ENCODE measurements at places on chromosomes 3 and 15. TPM values are rescaled to one million over a fixed set of nuclear protein-coding genes. Genes with fewer than 3 reads are reported as not detected.

GRCh38 chr3:107627962-107628542, 105.3 kb downstream of the BBX start:
- no peak for DNase-seq

The GOLGA6L9 gene
- total RNA-seq, result 1.4 TPM

DNA sequence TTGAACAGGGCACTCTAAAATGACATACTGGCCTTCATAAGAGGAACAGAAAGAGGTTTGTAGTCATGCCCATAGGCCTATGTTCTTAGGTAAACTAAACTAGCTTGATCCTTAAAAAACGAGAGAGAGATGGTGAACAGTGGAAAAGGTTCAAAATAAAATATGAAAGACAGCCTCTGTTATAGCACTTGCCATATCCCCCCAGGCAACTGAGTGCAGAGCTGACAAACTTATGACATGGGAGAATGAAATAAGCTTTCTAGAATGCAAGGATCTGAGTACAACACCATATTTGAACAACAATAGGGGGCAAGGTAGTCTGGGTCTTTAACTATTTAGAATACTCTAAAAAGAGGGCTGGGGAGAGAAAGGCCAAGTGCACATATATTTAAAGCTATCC, 700.6 kb upstream of the CFAP20DC start:
- DNase-seq, result no peak

DNA sequence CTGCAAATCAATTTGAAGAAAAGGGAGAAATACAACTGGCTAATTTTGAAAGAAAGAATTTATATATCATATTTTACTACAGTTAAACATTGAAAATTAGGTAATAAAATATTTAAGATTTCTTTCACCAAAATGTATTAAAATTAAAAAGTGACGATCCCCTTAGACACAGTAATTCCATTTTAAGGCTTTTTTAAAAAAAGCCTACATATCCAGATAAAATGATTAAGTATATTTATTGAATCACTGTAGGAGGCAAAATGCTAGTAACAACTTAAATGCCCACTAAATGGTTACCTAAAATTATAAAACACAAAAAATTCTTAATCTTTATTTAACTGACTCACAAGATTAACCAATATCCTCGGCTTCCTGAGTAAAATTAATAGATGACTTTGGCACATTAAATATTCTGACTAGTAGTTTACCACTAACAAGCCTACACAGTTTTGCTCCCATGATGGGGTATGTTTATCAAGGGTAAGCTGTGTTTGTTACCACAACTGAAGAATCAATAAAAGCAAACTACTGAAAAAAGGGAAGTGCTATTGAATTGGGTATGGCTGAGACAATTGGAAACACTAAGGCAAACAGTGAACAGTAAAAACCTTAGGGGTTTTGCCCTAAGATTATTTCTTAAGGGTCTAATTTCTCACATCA, 28.4 kb downstream of the ANKRD28 start:
- no peak for DNase-seq

DNA sequence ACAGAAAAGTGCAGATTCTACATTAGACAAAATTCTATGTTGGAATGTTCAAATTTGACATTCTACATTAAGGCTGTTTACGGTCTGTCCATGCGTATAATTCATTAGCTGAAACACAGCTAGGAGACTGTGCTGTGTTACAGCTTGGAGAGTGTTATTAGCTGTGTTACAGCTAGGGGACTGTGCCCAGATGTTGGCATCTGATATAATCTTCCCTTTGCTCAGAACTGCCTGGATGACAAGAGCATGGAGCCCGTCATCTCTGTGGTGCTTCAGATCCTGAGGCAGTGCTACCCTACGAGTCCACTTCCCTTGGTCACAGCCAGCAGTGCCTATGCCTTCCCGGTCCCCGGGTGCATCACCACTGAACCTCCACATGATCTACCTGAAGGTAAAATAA, 177.0 kb downstream of the AGBL1 start:
- no peak for DNase-seq

- DNase-seq, result no peak
These were observed 1.2 kb upstream of the SNAPC5 start for GRCh38 chr15:66498501-66499386.

DNA sequence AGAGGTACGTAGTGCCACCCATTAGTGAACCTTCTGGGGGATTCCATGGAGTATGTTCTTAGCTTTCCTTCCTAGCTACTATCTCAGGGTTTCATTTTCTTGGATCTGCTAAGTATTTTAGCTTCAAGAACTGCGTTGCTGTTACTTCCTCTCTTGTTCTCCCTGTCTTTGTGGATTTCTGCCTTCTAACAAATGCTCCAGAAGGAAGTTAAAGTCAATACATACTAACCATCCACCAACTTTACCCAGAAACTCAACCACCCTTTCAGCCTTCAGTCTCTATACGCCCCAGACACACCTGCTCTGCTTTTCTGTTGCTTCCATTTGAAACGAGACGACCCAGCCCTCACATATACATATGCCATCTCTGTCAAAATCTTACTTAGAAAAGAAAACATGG, 2.4 kb upstream of the KLF13 start:
- no peak for DNase-seq

GRCh38 chr3:143975554-143976152, 4.0 kb downstream of the DIPK2A start:
- no peak for DNase-seq

GRCh38 chr15:66844747-66845145, 142.7 kb downstream of the SMAD6 start:
- DNase-seq, result no peak

DNA sequence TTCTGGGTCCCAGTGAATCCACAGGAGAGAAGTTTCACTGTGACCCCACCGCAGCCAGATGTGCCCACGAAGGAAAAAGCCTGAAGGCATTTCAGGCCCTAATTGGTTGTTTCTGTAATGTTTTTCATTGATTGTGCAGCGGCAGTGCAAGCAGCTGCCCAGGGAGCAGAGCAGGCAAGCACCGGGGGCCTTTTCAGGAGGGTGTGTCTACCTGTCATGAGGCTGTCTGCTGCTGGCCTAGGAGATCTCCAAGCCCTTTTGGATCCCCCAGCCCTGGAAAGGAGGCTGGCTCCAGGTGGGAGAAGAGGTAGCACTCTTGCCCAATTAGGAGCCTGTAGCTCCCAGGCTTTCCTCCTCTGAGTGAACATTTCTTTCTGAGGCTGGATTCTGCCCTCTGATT, 108.8 kb downstream of the EPHB1 start:
- no peak for DNase-seq

- DNase-seq, result no peak
These were observed 21.9 kb downstream of the LTF start for GRCh38 chr3:46442576-46443530.
